ENCODE measurements at places on chromosomes 2 and 18.
A peak's percentile ranks its signal among the peaks of the same experiment; 100 is the strongest.

DNA sequence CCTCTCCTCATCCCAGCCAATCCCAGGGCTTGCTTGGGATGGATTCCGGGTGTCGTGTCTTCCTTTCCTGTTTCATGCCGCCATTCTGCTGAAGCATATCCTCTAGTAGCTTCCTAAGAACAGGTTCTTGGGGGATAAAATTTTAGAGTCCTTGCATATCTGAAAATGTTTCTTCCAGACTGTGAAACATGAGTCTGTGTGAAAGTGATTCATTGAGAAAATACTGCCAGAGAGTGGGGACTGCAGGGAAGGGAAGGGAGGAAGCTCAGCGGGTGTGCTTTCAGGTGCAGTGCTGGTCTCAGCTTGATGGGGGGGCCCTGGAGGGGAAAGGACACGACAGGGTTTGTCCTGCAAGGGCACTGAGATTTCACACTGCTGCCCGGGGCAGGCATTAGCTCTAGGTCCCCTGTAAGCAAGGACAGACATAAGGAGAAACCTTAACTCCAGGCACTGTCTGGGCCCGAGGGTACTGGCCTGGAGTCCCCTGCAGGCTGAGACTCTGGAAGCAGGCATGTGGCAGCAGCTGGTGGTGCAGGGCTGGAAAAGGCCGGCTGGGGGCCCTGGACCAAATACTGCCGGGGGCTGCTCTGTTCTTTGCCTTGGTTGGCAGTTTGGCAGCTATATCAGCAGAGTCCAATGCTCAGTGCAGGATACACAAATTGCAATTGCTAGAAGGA, 97.6 kb upstream of the HS6ST1 start:
- DNase-seq, result no peak

DNA sequence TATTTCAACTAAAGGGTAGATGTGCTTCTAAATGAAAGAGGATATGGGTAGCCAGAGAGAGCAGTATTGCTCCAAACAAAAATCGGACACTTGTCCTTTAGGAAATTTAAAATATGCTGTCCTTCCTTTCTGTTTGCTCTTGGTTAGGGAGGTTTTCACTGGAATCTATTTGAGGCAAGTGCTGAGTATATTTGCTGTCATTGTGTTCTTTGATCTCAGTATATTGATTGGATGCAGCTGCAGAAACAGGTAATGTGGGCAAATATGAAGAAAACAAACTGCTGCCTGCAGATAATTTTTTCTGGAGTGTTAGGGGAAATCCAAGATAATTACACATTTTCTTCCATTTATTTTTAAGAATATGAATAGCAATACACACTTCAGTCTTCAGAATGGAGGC, 410.2 kb downstream of the NCKAP5 start:
- peak; percentile 12 for DNase-seq

- DNase-seq, result peak; percentile 19
Observed at GRCh38 chr2:127623388-127624319, 22.3 kb upstream of the GPR17 start.

DNA sequence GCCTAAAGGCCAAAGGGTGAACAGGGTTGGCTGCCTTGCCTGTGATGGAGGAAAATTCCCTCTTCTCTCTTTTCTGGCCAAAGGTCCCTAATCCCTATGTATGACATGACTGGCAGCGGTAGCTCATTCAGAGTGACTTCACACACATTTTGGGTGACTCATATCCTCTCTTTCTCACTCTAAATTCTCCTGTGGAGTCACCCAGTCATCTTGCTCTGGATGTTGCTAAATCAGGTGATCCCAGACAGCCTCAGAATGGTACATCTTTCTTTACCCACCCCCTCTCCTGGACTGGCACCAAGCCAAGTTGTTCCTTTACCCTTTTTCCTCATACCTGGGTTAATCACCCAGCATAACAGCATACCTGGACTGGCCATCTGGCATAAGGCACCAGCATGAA, 77.2 kb downstream of the NEURL3 start:
- no peak for DNase-seq

- DNase-seq, result no peak
Observed at GRCh38 chr2:42032224-42032620, 15.6 kb upstream of the PKDCC start.

DNA sequence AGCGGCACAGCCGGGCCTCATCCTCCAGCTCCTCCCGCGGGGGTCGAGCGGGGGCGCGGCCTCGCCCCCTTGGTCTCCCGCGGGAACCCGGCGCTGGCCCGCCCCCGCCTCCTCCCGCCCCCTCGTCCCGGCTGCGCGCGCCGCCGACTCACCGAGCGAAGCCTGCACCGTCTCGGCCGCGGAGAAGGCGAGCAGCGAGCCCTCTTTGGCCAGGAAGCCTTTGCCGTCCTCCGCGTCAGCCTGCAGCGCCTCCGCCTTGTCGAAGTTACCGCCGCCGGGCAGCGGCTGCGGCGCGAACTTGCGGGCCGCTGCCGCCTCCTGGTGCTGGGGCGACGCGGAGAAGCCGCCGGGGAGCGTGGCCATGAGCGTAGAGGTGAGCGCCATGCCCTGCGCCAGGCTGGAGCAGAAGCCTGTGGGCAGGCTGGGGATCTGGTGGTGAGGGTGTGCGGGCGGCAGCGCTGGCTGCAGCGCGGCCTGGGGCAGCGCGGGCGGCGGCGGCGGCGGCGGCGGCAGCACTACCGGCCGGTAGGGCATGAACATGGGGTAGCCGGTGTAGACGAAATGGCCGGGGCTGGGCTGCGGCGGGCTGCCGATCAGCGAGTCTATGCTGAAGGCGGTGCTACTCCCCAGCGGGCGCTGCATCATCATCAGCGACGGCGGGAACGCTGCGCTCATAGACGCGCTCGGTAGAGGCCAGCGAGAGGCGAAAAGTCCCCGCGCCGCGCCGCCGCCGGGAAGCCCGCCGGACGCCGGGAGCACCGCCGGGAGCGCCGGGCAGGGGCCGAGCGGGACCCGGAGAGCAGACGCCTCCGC, 683 bp downstream of the GBX2 start:
- DNase-seq, result peak; percentile 59

GRCh38 chr2:133292259-133292658, 276.0 kb downstream of the NCKAP5 start:
- no peak for DNase-seq

DNA sequence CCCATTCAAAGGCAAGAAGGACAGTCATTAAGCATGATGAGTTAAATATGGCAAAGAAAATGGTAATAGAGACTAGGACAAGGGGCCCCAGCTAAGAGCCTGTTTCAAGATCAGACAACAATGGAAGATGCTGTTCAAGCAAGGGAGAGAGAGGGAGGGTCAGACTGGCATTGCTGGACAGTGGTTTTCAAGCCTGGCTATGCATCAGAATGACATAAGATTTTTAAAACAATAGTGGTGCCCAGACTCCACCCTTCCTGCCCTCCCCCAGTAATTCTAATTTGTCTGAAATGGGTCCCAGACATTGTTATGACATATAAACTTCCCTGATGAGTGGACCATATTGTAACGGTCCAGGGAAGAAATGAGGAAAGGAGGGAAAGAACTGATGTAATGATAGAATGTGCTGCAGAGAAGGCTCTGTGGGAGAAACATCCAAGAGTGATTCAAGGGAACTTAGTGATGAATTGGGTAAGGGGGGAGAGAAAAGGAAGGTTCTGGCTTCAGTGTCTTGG, 112.9 kb upstream of the TRIB2 start:
- no peak for DNase-seq

DNA sequence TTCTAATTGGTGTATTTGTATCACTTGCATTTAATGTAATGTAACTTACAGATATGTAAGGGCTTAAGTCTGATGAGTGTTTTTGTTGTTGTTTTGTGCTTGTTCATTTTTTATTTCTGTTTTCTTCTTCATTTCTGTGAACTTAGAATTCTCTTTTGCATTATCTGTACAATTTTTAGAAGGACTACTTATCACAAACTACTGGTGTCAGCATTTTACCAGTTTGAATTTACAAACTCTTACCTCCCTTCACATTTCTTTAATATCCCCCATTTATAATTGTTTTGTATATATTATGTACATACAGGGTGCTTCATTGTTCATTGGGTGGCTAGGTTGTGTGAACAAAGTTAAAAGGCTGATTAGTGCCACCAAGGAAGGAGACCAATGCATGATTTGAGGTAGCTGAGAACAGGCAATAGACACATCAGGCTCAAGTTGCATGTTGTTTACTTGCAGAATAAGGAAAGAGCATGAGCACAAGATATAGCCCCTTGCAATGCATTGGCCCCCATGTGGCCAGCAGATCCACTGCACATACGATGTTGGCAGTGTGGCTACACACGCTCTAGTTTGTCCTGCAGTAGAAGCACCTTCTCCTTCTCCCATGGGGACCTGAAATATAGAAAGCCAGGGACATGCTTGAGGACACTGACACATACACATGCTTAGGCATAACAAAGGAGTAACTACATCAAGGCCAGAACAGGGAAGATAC, 198.2 kb downstream of the CD8B2 start:
- no peak for DNase-seq

- no peak for DNase-seq
Observed at GRCh38 chr2:102582845-102583244, 36.5 kb upstream of the SLC9A2 start.

DNA sequence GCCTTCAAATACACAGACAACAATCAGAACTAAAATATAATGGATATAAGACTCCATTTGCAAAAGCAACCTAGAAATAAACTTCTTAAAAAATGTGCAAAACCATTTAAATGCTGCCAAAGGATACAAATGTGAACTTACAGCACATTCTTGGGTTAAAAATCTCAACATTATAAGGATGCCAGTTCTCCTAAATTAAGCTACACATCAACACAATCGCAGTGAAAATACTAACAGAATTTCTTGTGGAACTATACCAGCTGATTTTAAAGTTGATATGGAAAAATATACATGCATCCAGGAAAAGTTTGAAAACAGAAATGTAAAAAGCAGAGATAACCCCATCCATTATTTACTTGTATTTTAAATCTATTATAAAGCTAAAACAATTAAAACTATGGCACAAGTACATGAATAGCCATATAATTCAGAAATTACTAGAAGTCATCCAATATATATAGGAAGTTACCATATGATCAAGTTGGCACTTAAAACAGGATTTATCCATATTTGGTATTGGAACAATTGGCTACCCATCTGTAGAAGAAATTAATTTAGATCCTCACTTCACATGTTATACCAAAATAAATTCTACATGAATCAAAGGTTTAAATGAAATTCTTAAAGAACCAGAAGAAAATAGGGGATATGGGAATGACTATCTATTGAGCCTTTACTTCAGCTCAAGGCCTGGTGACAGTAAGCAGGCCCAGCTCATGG, 151.7 kb upstream of the GLI2 start:
- no peak for DNase-seq

DNA sequence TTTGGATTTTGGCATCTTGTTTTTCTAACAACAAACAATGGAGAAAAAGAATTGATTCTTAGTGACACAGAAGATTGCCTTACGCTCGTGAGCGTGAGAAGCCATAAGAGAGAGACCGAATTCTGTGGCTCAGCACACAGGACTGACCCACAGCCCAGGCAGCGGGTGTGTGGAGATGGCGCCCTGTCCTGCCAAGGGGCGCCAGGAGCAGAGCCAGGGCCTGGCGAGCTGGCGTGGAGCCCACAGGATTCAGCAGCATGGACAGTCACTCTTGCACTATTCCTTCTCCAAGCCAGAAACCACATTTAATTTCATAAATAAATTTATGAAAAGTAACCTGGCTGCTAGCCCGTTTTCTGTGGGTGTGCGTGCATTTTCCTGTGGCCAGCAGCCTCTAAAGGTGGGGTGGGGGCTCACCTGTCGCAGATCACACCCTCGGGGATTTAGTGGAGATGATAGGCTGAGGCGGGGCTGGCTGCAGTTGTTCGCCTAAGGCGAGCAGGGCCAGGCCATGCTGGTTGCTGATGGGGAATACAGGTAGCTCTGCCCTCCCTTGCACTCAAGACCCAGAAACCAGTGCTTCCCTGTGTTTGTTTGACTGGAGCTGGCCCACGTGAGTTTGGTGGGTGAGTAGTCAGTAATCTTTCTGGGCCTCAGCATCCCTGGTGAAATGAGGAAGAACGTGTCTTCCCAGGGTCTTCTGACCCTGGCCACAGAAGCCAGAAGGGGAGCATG, 46.2 kb downstream of the FAM168B start:
- DNase-seq, result no peak

DNA sequence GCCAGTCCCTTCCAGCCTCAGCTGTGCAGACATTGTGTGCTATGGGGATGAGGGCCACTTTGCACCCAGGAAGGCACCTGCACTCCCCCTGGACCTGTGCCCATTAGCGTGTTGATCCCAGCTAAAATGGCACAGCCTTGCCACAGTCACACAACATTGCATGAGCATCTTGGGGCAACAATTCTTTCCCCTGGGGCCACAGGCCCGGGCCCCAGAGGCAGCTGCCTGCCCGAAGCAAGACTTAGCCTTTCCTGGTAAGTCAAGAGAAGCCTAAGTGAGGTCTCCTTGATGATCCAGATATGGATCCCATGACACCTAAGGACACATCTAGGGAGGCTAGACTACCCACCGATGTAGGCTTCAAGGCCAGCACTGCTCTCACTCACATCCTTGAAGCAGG, 202.1 kb downstream of the BCL11A start:
- DNase-seq, result no peak

GRCh38 chr2:240624950-240625621, at the start of gene GPR35:
GPR35 (plus strand) TSS chr2:240625480; CDS start chr2:240629953, 4,473 bp downstream.
- no peak for DNase-seq

GRCh38 chr18:12939162-12939561, 8.6 kb upstream of the SEH1L start:
- DNase-seq, result no peak

- DNase-seq, result no peak
Observed at GRCh38 chr2:43538034-43538670, 57.7 kb downstream of the THADA start.

- no peak for DNase-seq
Observed at GRCh38 chr2:56133441-56133840, 50.3 kb upstream of the CCDC85A start.

- DNase-seq, result no peak
Observed at GRCh38 chr2:191246820-191247380, 1.7 kb downstream of the MYO1B start.

DNA sequence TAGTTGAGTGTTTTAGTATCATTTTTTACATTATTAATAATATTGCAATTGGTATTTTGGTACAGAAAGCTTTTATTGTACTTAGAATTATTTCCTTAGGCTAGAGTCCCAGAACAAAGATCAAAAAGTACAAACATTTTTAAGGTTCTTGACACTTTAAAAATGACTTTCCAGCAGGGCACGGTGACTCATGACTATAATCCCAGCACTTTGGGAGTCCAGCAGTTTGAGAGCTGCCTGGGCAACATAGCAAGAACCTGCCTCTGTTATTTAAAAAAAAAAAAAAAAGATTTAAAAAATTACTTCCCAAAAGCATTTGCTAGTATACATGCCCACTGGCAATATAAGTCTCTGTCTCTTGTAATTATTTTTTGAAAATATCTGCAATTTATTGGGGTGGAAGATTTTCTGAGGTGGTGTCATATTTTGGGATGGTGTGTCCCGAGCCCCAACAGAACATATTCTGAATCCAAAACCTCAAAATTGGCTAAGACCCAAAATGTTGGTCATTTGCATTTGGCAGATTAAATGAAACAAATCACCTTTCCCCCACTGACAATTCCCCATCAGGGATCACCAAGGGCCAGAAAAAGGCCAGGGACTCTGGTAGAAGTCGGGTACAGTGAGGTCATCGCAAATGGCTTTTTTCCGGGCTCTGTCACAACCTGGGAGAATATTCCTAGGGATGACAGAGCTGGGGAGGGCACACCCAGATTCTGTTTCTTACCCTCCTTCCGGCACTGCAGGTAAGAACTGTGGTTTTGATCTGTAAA, 42.1 kb downstream of the NIFK start:
- no peak for DNase-seq
